T-helper 2 cell treated with Interferon-gamma antibody and Interleukin-4, amounts not matched to agents 5 μg/mL and 100 μg/mL, for 36 hours (primary cell): ENCODE measurements at places on chromosomes 2 and 18.
A peak's percentile ranks its signal among the peaks of the same experiment; 100 is the strongest.

GRCh38 chr18:13620206-13620672 lies 106.1 kb downstream of the FAM210A start:
- DNase-seq: no peak
- peaks cover 27% of the 10 kb centered on the region for H3K4me1 ChIP-seq
- H3K27me3 ChIP-seq: no peaks in the 10 kb centered on the region
- peaks cover 4% of the 10 kb centered on the region for H3K36me3 ChIP-seq
- no peak overlapping the region for H3K4me3 ChIP-seq

- H3K27ac ChIP-seq: no peak overlapping the region
- H3K4me3 ChIP-seq: no peak overlapping the region
- H3K4me1 ChIP-seq: no peaks in the 10 kb centered on the region
- H3K27me3 ChIP-seq: no peaks in the 10 kb centered on the region
- no peak for DNase-seq
Measured at GRCh38 chr2:107622741-107623310, 203.9 kb upstream of the RGPD4 start.

DNA sequence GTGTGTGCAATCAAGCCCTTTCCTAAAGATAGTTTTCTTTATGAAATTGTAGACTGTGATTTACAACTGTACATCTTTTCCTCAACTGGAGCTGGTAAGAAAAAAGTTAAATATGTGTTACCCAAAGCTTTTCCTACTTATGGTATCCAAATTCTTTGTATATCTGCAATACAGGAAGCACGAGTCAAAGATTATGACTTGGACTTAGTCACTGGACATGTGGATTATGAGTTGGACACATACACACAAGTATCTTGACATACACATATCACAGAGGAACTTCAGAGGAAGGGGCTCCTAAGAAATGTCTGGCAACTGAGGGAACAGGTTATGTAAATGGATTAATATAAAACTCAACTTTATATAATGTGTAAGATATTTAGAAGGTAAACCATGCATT lies 35.2 kb downstream of the PRELID3A start:
- no peak overlapping the region for H3K27ac ChIP-seq
- peaks cover 2% of the 10 kb centered on the region for H3K4me1 ChIP-seq

GRCh38 chr18:13393338-13393737 lies 174.8 kb downstream of the LDLRAD4 start:
- no peaks in the 10 kb centered on the region for H3K36me3 ChIP-seq
- no peak overlapping the region for H3K4me3 ChIP-seq
- H3K4me1 ChIP-seq: peaks cover 13% of the 10 kb centered on the region
- no peaks in the 10 kb centered on the region for H3K27me3 ChIP-seq

- no peaks in the 10 kb centered on the region for H3K27me3 ChIP-seq
- H3K36me3 ChIP-seq: no peaks in the 10 kb centered on the region
- H3K4me1 ChIP-seq: no peaks in the 10 kb centered on the region
- H3K27ac ChIP-seq: no peak overlapping the region
- DNase-seq: no peak
Measured at GRCh38 chr2:27798948-27799645, 27.6 kb downstream of the MRPL33 start.

GRCh38 chr2:216887138-216887537 lies 27.3 kb upstream of the TNP1 start:
- H3K36me3 ChIP-seq: no peaks in the 10 kb centered on the region
- peaks cover 12% of the 10 kb centered on the region for H3K27me3 ChIP-seq
- no peaks in the 10 kb centered on the region for H3K4me1 ChIP-seq
- H3K4me3 ChIP-seq: no peak overlapping the region

GRCh38 chr2:120735746-120736170 lies at the start of gene GLI2:
GLI2 (plus strand) TSS chr2:120735868; CDS start chr2:120797321, 61,453 bp downstream.
- peaks cover 67% of the 10 kb centered on the region for H3K27me3 ChIP-seq
- H3K27ac ChIP-seq: no peak within 1 kb of the TSS
- peak; percentile 33 for DNase-seq
- peak within 1 kb of the TSS; percentile 59 for H3K4me3 ChIP-seq
- H3K4me1 ChIP-seq: peaks cover 5% of the 10 kb centered on the region

DNA sequence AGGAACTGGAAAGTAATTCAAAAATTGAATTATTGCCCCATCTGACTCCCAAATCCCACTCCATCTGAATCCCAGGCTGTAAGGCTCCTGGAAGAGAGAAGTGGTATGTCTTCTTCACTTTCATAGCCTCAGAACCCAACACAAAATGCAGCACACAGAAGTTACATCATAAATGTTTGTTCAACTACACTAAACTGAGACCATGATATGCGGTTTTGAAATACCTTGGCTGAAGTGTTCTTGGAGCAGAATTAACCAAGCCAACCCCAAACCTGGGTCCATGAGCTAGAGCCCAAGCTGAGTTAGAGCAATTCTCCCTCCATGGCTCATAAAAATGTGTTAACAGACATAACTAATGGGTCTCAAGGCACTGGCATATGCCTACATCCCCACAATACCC lies 23.3 kb downstream of the NEB start:
- no peaks in the 10 kb centered on the region for H3K4me1 ChIP-seq
- no peak overlapping the region for H3K27ac ChIP-seq
- H3K4me3 ChIP-seq: no peak overlapping the region
- no peaks in the 10 kb centered on the region for H3K27me3 ChIP-seq

DNA sequence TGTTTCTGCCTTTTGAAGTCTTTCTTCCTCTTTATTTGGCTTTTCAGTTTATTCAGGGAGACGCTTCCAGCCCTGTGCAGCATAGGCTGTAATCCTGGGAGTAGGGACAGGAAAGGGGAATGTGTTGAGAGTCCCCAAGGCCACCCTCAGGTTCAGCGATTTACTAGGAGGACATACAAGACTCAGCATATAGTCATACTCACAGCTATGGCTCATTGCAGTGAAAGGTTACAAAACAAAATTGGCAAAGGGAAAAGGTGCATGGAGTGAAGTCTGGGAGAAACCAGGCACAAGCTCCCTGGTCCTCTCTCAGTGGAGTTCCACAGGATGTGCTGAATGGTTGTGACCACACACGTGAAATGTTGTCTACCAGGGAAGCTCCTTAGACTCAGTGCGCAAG lies 49.6 kb upstream of the ZNF638 start:
- no peak overlapping the region for H3K27ac ChIP-seq
- no peak for DNase-seq
- peaks cover 55% of the 10 kb centered on the region for H3K27me3 ChIP-seq
- H3K4me1 ChIP-seq: peaks cover 7% of the 10 kb centered on the region

- H3K4me3 ChIP-seq: no peak overlapping the region
- H3K36me3 ChIP-seq: no peaks in the 10 kb centered on the region
- no peak overlapping the region for H3K27ac ChIP-seq
- H3K4me1 ChIP-seq: no peaks in the 10 kb centered on the region
Measured at GRCh38 chr2:240909216-240909974, 3.3 kb downstream of the CROCC2 start.

DNA sequence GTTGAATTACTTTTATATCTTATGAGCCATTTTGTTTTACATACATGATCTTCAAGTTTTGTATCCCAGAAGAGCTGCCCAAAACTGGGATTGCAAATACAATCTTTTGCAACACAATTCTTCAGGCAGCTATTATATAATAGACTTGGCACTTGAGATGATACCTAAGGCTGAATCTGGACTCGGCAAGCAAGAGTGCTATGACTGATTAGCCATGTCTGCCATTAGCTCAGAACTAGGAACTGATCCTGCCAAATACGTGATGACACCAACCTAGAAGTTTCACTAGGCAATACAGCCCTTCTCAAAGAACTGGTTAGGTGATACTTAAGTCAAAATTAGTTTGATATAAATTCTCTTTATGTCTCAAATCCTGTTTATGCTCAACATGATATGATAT lies 619.6 kb downstream of the CPS1 start:
- no peak for DNase-seq
- no peaks in the 10 kb centered on the region for H3K4me1 ChIP-seq

DNA sequence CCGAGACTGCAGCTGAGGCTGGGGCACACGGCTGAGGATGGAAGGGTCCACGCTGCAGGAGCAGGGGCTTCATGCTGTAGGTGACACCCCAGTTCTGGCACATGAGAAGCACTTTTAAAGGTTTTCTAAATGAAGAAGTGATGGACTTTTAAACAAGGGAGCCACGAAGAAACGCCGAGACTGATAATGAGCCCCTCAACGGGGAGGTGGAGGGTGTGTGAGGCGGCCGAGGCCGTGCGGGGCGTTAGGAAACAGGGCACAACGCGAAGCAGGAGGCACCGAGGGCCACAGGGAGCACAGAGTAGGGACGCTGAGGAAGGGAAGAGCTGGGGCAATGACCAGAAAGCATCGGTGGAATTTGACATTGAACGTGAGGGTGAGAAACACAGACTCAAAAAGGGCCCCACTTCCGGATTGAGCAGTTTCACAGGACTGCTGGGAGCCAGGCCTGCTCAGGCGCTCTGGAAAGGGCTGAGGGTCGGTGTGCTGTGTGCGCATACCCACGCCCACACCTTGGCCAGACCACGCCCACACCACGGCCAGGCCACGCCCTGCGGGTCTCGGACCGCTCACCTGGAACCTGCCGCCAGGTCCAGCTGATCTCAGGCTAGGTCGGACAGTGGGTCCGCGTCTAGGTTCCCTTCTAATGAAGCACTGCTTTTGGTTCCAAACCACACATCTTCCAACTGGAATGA lies 115.7 kb downstream of the GYPC start:
- DNase-seq: no peak
- H3K27me3 ChIP-seq: peaks cover 36% of the 10 kb centered on the region
- peaks cover 10% of the 10 kb centered on the region for H3K4me1 ChIP-seq
- H3K36me3 ChIP-seq: no peaks in the 10 kb centered on the region
- H3K27ac ChIP-seq: no peak overlapping the region
- H3K4me3 ChIP-seq: no peak overlapping the region

DNA sequence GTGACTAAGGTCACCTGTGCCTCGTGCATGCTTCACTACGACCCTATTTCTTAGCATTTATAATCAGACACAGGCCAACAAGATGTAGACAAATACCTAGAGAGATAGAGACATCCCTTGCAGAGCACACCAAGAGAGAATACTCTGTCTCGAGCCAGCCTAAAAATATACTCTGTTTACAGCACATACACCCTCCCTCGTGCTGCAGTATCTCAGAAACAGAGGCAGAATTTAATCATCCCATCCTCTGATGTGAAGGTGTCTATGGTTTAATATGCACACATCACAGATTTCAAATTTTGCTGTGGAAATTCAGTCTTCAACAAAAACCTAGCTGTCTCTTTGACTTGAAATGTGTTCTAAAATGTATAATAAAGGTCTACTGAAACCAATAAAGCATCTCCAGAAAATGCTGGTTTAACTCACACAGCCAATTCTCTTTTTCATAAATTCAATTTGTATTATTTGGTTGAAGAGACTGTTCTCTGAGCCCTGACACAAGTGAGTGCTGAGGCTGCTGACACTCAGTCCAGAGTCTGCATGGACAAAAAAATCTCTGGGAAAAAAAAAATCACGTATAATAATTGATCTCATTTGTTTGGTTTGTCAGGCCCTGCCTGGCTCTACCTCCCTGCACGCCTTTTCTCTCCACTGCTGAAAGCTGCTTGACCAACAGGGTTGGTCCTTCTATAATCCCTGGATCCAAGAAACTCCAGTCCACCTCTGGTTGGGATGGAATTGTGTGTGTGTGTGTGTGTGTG lies 142.0 kb upstream of the FSHR start:
- no peak overlapping the region for H3K4me3 ChIP-seq
- DNase-seq: no peak
- H3K36me3 ChIP-seq: no peaks in the 10 kb centered on the region
- H3K27me3 ChIP-seq: no peaks in the 10 kb centered on the region

DNA sequence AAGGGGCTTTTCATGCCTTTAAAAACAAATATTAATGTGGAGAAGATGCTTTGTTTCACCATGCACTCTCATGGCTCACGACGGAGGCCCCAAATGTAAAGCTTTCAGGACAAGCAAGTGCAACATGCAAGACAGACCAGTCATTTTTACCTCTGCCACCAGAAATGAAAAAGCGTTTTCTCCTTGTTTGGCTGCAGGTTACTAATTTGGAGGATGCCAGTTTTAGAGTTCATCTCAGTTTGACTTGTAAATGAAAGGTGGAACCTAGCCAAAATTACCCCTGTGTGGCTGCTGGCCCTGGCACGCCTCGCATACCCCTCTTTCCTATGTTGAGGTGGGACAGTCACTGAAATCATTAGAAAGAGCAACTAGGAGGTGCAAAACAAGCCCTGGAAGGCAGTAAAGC lies 138.6 kb downstream of the BCL2 start:
- DNase-seq: no peak
- H3K4me1 ChIP-seq: peaks cover 24% of the 10 kb centered on the region
- no peak overlapping the region for H3K27ac ChIP-seq
- no peak overlapping the region for H3K4me3 ChIP-seq
- H3K36me3 ChIP-seq: peaks cover 26% of the 10 kb centered on the region

DNA sequence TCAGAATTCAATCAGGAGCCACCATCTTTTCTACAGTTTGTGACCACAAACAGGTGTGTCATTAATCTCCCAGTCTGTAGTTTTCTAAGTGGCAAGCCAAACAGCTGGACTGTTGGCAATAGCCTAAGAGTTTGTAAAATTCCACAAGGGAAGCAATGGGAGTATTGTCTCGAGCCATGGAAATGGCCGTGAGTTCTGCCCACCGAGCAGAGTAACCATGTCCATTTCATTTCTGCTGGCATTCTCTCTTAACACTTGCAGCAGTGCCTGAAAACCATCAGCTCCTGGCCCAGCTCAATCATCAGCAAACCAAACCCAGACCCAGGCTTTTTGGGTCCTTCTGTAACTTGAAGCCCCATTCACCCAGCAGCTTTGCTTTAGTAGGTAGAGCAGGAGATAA lies 387.8 kb upstream of the CDH7 start:
- H3K27me3 ChIP-seq: no peaks in the 10 kb centered on the region
- no peak overlapping the region for H3K27ac ChIP-seq
- H3K4me1 ChIP-seq: no peaks in the 10 kb centered on the region
- no peak for DNase-seq

GRCh38 chr2:9908639-9909038 lies 42.9 kb upstream of the GRHL1 start:
- peaks cover 40% of the 10 kb centered on the region for H3K36me3 ChIP-seq
- no peaks in the 10 kb centered on the region for H3K27me3 ChIP-seq
- no peak overlapping the region for H3K4me3 ChIP-seq
- no peak for DNase-seq

DNA sequence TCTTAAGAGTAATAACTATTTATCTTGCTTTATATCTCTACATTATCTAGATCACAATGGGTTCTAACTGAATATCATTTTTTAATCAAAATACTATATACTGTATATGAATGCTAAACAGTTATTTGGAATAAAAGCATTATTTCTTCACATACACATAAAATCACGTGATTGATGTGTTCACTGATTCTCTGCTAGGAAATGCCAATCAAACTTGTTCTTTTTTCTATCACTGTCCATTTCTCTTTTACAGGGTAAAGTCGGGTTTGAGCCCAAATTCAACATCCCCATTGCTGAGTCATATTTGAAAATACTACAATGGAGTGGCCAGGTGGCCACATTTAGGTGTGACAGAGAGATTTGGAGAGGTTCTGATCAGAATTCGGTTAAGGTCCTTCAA lies 1114.0 kb upstream of the PIK3C3 start:
- no peaks in the 10 kb centered on the region for H3K27me3 ChIP-seq
- DNase-seq: no peak
- H3K4me3 ChIP-seq: no peak overlapping the region
- H3K27ac ChIP-seq: no peak overlapping the region
- H3K36me3 ChIP-seq: no peaks in the 10 kb centered on the region

- H3K27me3 ChIP-seq: peaks cover 1% of the 10 kb centered on the region
- H3K36me3 ChIP-seq: no peaks in the 10 kb centered on the region
- H3K4me3 ChIP-seq: no peak overlapping the region
- DNase-seq: no peak
- no peak overlapping the region for H3K27ac ChIP-seq
- no peaks in the 10 kb centered on the region for H3K4me1 ChIP-seq
Measured at GRCh38 chr18:58225101-58225500, 181.1 kb downstream of the NEDD4L start.
